ENCODE measurements at places on chromosomes 3 and 15.

DNA sequence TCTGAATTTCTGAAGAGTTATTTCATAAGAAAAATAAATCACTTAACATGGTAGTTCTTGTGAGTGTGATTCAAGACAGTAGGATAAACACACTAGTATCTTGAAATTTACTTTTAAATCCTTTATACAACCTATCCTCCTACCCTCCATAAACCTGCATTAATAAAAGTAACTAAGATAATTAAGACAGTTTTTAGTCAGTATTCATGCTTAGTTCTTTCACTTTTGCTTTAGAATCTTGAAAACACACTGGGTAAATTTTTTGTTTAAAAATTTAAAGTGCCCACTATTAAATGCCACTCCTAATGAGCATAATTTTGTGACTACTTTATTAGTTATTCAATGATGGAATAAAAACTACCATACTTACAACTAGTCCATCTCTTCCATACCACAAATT is 28.8 kb downstream of the GOLIM4 start:
- DNase-seq = no peak

DNA sequence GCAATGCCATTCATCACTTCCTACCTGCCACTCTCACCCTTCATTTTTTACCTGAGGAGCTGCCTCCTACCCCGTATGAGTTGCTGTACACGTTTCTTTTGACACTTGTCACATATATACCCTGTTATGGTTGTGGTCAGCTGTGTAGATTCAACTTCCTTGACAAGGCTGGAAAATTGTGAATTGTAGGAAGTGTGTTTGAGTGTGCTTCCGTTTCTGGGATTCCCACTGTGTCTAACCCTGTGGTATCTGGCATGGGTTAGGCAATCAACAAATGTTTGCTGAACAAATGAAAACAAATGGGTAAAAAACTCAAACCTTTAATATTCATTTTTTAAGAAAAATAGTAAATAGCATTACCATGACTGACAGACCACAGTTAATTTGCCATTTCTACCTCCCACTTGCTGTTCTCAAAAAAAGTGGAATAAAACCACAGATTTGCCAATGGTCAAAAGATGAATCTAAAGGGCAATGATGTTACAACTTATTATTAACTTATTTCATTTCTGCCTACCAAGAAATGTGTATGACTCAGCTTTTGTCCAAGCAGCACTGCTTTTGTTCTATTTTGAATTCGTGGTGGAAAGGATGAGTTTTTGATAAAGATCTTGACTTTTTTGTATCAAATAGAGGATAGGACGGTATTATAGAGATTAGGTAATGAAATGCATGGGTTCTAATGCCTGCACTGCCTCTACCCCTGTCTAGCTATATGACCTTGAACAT is 404.6 kb downstream of the LPP start:
- DNase-seq = no peak

- no peak for DNase-seq
Measured at GRCh38 chr15:50134524-50135024, 15.5 kb upstream of the ATP8B4 start.

GRCh38 chr15:80211976-80212375 is 40.0 kb downstream of the CTXND1 start:
- no peak for DNase-seq

DNA sequence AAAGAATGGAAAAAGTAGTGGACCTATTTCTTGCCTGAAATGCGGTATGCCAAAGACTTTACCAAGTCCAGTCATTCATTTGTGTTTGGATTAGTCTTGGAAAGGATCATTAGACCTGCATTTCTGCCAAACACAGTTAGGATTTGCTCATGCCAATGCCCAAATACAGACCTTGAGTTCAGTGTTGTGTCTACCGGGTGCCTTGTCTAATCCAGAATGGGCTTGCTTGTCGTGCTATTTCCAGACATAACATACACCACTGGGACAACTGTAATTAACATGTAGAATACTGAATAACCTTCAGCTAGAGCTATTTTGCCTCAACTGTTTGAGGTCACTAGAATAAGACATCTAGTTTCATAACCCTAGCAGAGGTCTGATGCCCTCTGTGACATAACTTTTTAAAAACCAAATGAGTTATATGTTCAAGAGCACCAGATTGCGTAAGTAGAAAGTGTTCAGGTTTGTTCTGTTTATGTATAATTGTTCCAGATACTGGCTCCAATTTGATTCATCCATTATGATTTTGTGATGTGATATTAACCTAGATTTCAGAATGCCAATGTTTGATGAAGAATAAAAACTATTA is 145.3 kb upstream of the DPH6 start:
- DNase-seq = no peak

- no peak for DNase-seq
Measured at GRCh38 chr15:97875513-97876280, 84.8 kb upstream of the ARRDC4 start.

DNA sequence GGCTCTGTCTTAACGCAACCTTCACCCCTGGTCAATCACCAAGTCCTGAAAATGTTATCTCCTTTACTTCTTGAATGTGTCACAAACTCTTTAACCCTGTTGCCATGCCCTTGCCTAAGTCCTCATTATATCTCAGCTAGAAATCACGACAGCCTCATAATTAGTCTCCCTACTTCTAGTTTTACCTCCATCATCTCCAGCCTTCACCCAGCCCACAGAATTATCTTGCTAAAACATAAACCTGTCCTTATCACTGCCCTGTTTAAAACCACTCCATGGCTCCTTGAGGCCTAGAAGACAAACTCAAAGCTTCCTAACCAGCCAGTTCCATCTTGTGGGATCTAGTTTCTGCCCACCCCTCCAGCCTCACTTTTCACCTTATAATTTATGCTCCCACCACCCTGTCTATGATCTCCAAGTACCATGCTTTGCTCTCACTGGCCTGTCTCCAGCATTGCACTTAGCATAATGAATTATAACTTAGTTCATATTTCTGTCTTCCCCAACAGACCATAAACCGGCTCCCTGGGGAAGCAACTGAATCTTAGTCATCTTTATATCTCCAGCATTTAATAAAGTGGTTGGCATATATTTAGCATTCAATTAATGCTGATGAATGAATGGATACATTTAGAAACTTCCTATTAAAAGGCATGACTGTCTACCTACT is 39.2 kb downstream of the GPR176 start:
- no peak for DNase-seq

- DNase-seq = no peak
Measured at GRCh38 chr3:45145223-45145622, 955 bp downstream of the CDCP1 start.

DNA sequence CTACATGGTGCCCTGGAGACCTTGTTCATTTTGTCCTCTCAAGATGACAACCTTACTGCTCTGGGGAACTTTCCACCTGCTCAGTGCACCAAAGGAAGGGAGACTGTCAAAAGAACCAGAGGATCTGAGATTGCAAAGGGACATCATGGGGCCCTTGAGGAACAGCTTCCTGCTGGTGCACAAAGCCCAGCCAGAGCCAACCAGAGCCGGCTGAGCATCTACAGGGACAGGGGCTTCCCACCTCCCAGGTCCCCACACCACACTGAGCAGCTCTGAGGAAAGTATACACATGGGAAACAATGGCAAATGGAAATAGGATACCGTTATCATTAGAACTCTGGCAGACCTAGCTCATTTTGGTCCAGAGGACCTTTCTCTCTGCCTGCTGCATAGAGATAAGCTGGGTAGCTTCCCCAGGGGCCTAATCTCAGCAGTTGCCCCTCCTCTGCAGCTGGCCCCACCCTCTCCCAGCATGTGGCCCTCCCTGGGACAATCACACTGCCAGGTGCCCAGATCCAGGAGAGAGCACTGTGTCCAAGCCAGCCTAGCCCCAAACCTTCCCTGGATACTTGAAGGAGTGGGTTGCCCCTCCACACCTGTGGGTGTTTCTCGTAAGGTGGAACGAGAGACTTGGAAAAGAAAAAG is 123.4 kb upstream of the PRR20G start:
- no peak for DNase-seq

DNA sequence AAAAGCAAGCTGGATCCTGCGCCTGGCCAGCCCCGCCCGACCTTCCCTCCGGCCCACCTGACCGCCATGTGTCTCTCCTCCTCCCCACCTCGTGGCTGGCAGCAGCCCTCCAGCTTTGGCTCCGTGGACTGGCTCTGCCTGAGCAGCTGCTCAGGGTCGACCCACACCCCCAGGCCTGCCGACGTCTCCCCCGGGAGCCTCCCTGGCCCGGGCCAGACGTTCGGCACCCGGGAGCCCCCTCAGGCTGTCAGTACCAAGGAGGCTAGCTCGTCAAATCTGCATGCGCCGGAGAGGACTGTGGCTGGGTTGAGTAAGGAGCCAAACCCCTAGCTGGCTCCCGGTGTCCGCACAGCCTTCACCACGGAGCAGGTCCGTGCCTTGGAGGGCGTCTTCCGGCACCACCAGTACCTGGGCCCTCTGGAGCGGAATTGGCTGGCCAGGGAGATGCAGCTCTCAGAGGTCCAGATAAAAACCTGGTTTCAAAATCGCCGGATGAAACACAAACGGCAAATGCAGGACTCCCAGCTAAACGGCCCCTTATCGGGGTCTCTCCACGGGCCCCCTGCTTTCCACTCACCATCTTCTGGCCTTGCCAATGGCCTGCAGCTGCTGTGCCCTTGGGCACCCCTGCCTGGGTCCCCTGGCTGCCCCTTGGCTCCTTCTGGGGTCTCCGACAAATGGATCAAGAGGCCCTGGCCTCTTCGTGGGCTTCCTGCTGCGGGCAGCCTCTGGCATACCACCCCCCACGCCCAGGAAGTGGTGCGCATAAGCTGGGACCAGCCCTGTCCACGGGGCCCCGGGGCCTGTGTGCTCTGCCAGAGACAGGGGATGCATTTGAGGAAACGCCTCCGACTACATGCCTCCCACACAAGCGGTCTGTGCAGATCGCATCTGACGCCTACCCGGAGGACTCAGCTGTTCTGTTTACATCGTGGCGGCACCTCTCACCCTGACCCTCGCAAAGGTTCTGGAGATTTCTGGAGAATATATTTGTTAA is 345.0 kb downstream of the ZNF385D start:
- no peak for DNase-seq

DNA sequence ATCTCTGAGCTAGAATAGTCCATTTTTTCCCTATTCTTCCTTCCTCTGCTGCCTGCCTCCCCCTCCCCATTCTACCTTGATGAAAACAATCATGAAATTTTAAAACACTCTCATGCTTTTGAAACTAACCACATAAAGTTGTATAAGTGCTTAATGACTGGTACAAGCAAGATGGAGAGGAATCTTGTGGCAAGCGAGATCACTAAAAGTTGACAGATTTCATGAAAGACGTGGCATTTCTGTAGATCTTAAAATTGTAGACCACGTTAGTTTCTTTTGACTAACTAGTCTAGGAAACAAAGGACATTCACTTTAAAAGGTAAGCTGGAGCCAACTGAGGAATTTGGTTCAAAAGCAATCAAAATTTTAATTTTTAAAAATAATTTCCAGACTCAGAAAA is 35.4 kb downstream of the HHLA2 start:
- DNase-seq = no peak

DNA sequence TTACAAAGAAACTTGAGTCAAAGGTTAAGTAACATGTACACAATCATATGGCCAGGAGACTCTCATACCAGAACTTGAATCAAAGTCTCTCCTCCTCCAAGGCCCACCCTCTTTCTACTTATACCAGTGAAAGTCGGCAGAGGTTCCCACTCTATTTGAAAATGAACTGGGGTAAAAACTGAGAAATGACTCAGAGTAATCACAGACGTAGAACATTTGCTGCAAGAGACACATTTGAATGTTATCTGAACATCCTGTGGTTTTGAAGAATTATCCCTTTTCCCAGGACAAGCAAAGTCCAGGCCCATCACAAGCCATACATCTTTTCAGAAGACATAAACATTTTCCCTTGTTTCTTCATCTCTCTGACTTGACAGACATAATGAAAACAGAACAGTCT is 55.8 kb downstream of the SHOX2 start:
- no peak for DNase-seq

GRCh38 chr3:129233538-129233937 is 15.9 kb upstream of the COPG1 start:
- DNase-seq = no peak
